ENCODE measurements at places on chromosomes 13 and 19. TPM values are rescaled to one million over a fixed set of nuclear protein-coding genes. Genes with fewer than 3 reads are reported as not detected.

Gene LILRA6
- not detected for total RNA-seq

Gene CD209
- total RNA-seq = not detected

DNA sequence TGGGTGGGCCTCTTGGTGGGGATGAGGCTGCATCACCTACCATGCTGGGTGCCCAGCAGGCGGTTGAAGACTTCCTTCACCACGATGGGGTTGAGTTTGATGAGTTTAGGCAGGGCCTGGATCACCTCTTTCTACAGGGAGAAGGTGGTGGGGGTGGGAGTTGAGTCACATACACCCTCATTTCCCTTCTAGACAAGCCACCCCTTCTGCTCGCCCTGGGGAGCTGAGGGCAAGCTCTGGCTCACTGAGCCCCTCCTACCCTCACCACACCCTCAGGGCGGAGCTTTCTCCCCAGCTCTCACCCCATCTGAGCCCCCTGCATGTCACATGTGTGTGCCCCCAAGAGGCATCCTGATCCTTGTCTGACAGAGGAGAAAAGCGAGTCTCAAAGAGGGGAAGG, 7.6 kb upstream of the RSPH6A start:
- no peak for DNase-seq

DNA sequence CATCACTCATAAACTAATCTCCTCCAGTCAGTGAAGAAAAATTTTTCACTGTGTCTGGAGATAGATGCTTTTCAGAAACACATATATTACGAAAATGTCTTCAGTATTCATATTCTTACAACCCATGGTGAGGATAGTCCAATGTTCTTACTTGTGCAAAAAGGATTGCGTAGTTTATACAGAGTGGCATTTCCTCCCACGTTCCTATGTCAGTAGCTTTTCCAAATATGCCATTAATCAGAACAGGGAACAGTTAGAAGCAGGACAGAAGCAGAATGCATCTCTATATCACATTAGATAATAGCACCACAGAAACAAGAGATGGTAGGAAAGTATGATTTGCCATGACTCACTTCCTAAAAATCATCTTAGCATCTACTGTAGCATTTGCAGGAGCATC, 282.9 kb downstream of the SLITRK5 start:
- no peak for DNase-seq

Gene CRX
- not detected for total RNA-seq

GRCh38 chr19:15159251-15159650, 41.5 kb downstream of the NOTCH3 start:
- no peak for DNase-seq

Gene ANGPTL4
- 13.2 TPM for total RNA-seq

DNA sequence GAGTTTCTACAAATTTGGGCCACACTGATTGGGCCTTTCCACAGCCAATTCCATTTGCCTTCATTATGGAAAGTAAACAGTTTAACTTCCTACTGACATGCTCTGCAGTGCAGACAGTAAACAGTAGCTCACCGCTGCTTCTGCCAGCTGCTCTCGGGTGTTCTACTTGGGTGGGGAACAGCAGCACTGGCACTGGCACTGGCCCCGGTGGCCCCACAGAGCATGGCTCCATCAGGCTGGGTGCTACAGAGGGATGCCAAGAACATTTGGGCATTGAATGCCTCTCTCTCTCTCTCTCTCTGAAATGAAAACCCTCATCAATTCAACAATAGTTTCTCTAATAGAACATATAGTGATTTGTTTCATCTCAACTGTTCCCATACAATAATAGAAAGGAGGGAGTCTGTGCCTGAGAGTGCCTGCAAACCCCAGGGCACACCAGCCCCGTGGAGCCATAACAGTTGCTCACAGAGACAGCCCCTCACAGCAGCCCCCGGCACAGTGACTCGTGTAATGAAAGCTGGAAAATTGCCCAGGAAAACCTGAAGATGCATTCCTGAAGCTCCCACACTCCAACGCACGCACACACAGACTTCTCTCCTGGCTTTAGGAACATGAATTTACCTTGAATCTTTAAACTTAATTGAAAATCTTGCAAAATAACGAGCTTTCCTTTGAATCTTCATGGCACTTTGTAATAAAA, 38.2 kb upstream of the GJB6 start:
- no peak for DNase-seq

GRCh38 chr19:47186446-47187334, 44.3 kb downstream of the BBC3 start:
- no peak for DNase-seq

GRCh38 chr13:42035905-42036521, 12.4 kb upstream of the DGKH start:
- no peak for DNase-seq

Gene IGFL3
- total RNA-seq = not detected

Gene KLK3
- not detected for total RNA-seq

- DNase-seq = no peak
These were observed 20.3 kb downstream of the C19orf81 start for GRCh38 chr19:50669302-50670101.

DNA sequence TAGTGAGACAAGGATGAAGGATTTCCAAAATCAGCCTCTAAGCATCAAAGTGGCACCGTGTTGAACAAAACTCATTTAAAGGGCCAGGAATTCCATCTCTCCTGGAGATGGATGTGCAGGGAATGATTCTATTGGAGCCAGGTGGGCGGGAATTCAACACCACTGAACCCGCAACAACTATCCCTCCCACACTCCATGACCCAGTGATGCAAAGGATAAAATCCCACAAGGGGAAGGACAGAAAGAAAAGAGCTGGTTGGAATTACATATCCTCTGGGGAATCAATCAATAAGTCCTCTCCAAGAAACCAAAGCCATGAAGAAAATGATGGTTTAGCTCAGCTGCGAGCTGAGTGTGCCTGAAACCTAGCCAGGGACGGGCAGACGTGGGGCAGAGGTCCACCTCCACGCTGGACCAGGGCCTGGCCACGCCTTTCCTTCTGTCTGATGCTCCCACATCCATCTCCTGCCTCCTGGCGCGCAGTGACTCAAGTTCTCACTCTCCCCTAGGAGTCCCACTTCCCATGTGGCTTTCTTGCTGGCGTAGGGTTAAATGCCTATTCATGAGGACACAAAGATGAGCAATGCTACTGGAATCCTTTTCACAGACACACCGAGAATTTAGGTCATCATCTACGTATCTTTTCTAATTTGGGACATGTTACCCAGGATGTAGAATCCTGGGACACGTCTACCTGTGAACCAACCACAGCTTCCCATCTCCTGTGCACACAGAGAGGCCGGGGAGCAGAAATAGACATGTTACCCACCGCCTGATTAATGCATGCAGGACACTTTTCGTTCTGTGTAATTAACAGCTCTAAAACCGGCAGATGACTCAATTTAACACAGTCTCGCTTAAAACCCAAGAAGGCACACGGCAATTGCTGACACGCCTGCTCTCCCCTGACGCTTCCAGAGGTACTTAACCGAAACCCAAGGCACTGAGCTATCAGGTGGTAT, 48.6 kb downstream of the PEPD start:
- peak; percentile 39 for DNase-seq

Gene HAUS5
- 9.4 TPM for total RNA-seq

Gene CACNG7
- 0.04 TPM for total RNA-seq

GRCh38 chr13:93413972-93414717, 187.5 kb downstream of the GPC6 start:
- DNase-seq = no peak

Gene SGCG
- 0.07 TPM for total RNA-seq

DNA sequence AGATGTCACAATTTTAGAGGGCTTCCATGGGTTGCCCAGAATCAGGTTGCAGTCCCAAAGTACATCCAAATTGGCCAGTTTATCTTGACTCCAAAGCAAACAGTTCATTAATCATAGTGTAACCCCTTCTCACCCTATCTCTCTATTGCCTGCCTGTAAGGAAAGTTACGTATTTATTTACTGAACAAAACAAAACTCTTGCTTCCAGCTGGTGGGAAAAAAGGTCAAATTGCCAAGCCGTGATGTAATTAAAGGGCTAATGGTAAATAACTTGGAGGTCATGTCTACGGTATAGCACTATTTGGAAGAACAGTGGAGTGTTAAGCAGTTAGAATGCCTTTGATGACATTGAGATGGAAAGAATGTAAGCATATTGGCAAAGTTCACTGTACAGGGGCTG, 214.0 kb downstream of the DLEU7 start:
- DNase-seq = no peak

DNA sequence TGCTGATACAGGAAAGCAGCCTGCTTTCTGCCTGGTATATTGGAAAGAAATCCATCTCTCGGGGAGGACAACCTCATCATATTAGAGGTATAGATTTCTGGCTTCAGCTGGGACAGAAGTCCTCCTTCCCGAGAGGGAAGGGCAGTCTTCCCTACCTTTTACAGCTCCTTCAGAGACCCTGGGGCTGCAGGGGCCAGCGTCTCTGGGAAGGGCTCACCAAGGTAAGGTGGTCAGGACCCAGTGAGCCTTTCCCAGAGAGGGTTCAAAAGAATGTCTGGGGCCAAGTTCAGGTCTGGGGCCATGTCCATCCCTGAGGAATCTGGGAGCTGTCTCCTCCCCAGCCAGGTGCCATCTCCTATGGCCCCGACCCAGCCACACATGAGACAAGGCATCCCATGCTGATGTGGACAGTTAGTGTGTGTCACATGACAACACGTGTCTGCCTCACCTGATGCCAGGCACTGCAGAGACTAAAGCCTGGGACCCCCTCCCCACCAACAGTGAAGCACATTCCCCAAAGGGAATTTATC, 136.4 kb downstream of the URI1 start:
- no peak for DNase-seq

GRCh38 chr13:95228130-95228529, 73.1 kb downstream of the ABCC4 start:
- DNase-seq = no peak

GRCh38 chr19:5036698-5037563, 68.0 kb downstream of the KDM4B start:
- DNase-seq = peak; percentile 29

GRCh38 chr19:16139752-16140151, 3.7 kb upstream of the HSH2D start:
- no peak for DNase-seq

Gene SERP2
- total RNA-seq = 0.35 TPM

GRCh38 chr19:12527034-12527836, 24.0 kb downstream of the ZNF564 start:
- no peak for DNase-seq

DNA sequence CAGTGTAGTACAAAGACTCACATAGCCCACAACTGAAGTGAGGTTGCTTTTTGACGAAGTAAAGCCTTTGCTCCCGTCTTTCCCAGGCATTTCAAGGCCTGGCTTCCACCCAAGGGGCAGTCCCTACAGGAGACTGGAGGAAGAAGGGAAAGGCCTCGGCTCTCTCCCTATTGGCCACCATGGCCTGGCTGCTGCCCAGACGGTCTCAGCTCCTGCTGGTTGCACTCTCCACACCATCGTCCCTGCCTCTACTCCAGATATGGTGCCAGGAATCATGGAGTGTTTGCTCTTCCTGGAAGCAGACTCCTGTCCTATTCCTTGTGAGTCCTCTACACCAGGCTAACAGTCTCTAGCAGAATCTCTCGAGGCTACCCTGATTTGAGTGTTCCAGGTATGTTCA, 124.1 kb upstream of the UQCRFS1 start:
- DNase-seq = no peak

Gene ONECUT3
- not detected for total RNA-seq
